ENCODE measurements at places on chromosomes 4 and X. TPM values are rescaled to one million over a fixed set of nuclear protein-coding genes. Genes with fewer than 3 reads are reported as not detected.

Gene SLITRK2
- total RNA-seq: not detected

DNA sequence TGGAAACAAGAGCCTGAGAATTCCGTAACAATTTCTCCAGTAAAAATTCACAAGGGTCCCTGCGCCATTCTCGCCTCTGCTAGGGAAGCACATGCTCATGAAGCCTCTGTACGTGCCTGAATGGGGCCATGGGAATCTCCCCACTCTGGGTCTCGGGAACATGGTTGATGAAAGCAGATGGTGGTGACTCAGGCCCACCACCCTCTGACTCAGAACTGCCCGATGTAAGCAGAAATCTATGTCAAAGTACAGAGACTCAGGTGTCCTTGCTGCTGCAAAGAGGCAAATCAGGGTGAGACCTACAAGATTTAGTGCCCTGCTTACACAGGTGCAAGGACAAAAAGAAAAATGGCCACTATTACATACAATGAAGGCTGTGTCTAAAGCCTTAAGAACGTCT, 65.0 kb downstream of the SCD5 start:
- no peak for DNase-seq

DNA sequence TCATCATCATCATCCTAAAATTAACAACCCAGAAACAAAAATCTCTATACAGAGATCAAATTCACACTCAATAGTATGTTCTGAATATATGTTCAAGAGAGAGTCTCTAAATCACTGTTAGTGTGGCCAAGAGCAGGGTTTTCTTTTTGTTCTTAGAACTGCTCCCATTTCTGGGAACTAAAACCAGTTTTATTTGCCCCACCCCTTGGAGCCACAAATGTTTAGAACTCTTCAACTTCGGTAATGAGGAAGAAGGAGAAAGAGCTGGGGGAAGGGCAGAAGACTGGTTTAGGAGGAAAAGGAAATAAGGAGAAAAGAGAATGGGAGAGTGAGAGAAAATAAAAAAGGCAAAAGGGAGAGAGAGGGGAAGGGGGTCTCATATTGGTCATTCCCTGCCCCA, 32.3 kb downstream of the CYBB start:
- DNase-seq: no peak

- no peak for DNase-seq
Measured at GRCh38 chr4:165464813-165465381, 86.1 kb downstream of the CPE start.

- no peak for DNase-seq
Measured at GRCh38 chrX:46294234-46294633, 251.0 kb downstream of the ZNF674 start.

- no peak for DNase-seq
Measured at GRCh38 chrX:45309096-45309495, 108.4 kb upstream of the DIPK2B start.

- DNase-seq: no peak
Measured at GRCh38 chrX:86148024-86148511, at the start of gene DACH2. Gene DACH2, plus strand, starts transcription at chrX:86148451.
